ENCODE measurements at places on chromosomes 3 and 15.

DNA sequence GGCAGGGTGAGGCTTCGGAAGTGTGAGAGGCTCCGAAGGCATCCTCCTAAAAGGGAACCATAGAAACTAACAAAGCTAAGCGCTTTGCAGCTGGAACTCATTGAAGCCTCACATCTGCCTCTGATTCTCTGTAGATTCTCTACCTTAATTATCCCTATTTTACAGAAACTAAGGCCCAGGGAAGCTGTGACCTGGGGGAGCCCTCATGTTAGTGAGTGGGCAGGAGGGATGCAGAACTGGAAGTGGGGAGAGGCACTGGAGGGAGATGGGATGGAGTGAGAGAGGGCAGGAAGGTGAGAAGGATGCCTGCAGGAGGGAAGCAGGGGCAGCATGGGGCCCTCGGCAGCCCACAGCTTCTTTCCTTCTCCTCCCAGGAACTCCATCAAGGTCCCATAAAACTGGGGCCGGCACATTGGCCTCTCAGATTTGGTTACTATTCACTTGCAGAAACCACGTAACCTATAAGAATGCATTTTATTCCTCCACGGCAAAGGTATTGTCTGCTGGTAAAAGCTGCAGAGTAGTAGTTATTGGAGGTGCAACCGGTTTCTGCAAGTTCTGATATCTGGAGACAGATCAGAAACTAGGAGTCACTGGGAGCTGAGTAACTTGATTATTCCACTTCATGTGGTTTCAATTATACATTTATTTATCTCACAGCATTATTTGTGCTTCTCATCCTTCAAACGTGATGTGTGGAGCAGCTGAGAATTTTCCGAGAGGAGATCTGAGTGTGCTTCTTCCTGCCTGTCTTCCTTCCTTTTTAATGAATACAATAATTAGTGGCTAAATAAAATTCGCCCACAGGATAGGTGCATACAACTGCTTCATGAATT is 24.0 kb upstream of the CHCHD6 start:
- no peak for DNase-seq

DNA sequence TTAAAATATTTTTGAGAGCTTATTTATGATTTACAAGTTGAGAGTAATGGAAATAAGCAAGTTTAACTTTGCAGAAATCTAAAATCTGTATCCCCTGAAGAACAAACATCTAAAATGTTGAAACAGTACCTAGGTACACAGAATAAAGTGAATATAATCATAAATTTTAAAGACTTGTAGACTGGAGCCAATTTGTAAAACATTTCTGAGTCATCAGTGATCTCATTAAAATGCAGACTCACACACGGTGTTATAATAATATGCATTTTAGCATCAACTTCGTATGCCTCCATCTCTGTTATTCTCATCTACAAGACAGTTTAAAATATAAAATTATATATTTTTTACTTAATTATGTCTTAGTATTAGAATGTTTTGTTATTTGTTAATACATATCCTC is 399.5 kb upstream of the GOLIM4 start:
- no peak for DNase-seq

GRCh38 chr3:44159696-44160300 is 81.9 kb upstream of the TOPAZ1 start:
- no peak for DNase-seq

- DNase-seq: no peak
These were observed 795.0 kb downstream of the ROBO1 start for GRCh38 chr3:78972617-78973301.
